ENCODE measurements at places on chromosomes 5 and 9.

DNA sequence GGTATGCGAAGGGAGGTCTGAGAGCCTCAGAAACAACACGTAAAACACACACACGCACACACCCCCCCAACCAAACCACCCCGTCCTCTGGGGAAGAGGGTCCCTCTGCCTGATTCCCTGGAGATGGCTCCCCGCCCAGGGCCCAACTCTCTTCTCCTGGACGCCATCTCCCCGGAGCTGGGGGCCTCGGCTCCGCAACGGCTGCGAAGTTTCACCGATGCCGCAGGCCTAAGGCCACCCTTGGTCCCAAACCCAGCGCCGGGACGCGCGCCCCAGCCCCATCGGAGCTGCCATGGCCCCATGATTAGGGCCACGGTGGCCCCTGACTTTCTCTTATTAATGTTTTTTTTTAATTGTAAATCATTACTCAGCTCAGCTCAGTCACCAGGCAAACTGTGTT, 181.4 kb upstream of the TBCA start:
- DNase-seq, result no peak

- no peak for DNase-seq
These were observed 14.8 kb upstream of the CLPTM1L start for GRCh38 chr5:1359713-1360112.

DNA sequence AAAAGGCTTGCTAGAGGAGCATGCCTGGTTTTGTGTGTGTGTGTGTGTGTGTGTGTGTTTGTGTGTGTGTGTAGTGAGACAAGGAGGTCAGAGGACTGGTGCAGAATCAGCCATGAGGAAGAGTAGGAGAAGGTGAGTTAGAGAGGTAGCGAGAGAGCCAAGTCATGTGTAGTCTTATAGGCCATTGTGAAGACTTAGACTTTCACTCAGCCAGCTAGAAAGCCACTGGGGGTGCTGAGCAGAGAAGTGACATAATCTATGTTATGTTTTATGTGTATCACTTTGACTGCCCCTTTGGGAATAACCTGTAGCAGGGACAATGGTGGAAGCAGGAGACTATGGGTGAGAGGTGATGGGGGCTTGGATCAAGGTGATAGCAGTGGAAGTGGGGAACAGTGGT, 180.5 kb upstream of the CLINT1 start:
- no peak for DNase-seq

GRCh38 chr9:86353655-86354010, 577 bp downstream of the TUT7 start:
- DNase-seq, result no peak

- no peak for DNase-seq
These were observed 81.4 kb upstream of the PIK3R1 start for GRCh38 chr5:68134033-68134668.

DNA sequence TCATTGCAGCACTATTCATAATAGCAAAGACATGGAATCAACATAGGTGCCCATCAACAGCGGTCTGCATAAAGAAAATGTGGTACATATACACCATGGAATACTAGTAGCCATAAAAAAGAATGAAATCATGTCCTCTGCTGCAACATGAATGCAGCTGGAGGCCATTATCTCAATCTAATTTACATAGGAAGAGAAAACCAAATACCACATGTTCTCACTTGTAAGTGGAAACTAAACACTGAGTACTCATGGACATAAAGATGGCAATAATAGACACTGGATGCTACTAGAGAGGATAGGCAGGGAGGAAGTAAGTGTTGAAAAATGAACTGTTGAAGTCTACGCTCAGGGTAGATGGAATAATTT, 203.9 kb upstream of the CDH9 start:
- DNase-seq, result no peak

DNA sequence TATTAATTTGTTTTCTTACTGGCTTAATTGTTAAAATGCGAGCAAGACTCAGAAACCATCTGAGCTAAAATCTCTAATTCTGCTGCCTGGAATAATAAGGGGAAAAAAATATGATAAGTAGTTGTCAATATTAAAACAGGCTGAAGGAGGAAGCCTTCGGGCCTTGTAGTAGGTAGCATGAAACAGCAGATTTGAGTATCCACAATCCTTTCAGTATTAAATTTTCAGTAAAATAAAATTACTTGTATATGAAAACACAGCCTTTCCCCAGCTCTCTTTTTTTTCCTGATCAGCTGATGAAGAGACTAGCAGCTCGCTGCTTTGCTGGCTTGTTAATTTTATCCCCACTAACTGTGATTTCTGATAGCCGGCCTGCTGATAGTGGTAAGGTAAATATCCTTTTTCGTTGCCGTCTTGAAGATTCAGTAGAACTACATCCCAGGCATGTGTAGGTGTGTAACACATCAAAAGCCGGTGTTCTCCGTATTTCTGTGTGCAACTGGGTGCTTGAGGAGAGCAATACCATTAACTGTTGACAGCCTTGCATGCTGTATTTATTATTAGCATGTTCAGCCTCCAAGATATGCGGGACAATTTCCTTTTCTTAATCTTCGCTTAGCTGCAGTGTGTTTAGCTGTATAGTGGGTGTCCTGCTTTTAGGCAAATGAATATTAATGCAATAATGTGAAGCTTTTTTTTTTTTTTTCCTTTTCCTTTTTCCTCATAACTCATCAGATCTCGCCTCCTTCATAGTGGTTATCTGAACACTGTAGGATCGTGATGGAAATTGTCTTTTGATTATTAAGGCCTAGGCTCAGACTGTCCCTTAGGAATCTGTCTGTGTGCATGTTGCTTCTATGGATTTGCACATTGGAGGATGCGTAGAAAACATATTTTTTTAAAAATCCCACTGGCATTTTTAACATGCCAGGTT, 144.6 kb downstream of the SMARCA2 start:
- DNase-seq, result no peak

DNA sequence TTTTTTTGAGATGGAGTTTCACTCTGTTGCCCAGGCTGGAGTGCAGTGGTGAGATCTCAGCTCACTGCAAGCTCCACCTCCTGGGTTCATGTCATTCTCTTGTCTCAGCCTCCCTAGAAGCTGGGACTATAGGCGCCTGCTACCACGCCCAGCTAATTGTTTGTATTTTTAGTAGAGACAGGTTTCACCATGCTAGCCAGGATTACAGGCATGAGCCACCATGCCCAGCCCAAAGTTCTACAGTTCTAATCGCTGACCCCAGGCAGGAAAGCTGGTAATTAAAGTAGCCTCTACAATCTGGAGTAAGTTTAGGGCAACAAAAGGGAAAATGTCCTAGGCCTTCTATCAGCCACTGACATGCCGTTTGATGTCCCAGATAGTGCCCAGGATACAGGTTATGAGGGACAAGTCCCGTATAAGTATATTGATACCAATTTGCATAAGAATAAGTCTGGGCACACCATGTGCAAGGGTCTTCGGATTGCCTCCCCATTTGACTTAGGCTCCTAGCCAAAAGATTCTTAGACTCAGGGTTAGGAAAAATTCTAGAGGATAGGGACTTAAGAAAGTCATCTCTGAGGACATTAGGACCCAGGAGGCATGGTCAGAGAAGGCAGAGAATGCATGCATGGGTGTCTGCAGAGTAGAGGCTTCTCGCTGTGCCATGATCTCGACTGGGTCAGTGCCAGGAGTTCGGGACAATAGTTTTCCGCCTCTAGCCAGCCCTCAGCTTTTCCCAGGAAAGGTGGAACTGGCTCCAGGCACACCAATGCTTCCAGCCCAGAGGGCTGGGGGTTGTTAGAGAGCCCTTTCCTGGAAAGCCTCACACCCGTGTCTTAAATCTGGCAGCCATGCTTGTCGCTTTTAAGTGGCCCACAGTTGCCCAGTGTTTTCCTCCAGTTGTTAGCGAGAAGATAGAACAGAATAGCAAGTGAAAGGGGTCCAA, 1111.1 kb downstream of the TAF11L14 start:
- no peak for DNase-seq

- no peak for DNase-seq
These were observed 8.3 kb upstream of the COMMD10 start for GRCh38 chr5:116076496-116076895.

- no peak for DNase-seq
These were observed 11.9 kb upstream of the OR13C8 start for GRCh38 chr9:104556830-104557634.

DNA sequence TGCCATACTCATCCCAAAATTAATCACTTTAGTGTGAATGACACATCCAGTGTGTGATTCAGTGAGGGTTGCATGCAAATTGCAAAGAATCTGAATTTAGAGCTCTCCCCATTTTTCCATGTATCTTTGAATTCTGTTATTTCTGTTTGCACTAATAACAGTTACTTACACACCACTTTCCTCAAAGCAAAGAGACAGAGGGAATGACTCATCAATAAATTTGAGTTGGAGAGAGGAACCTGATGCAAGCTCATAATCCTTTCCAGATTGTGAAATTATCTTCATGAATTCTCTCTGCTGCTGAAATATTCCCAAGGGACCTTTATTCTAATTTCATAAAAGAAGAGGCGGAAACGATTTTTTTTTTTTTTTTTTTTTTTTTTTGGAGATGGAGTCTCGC, 204.8 kb downstream of the CDH9 start:
- DNase-seq, result no peak

- DNase-seq, result no peak
These were observed 80.7 kb upstream of the TNFAIP8 start for GRCh38 chr5:119275146-119275545.

GRCh38 chr9:128635266-128636023, 21.2 kb downstream of the DYNC2I2 start:
- no peak for DNase-seq

- DNase-seq, result no peak
These were observed 4.5 kb upstream of the OGN start for GRCh38 chr9:92408747-92409478.

GRCh38 chr5:174755106-174755505, 30.7 kb downstream of the MSX2 start:
- DNase-seq, result no peak

- DNase-seq, result no peak
These were observed 5.0 kb upstream of the SPINK1 start for GRCh38 chr5:147836439-147836838.

DNA sequence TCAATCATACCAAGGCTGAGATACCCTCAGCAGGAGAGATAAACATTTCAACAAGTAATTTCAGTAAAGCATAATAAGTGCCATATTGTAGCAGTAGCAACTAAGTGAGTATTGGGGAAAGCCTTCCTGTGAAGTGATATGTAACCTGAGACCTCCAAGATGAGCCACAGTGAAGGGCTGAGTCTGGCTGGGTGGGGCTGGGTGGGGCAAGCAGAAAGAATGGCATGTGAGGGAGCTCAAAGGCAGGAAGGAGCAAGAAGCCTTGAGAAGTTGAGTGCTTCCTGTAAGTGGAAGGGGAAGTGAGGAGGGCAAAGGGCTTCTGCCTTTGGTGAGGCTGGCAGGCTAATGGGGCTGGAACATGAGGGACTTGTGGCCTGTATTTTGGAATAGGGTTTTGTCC, 19.7 kb upstream of the ASTN2 start:
- DNase-seq, result no peak

DNA sequence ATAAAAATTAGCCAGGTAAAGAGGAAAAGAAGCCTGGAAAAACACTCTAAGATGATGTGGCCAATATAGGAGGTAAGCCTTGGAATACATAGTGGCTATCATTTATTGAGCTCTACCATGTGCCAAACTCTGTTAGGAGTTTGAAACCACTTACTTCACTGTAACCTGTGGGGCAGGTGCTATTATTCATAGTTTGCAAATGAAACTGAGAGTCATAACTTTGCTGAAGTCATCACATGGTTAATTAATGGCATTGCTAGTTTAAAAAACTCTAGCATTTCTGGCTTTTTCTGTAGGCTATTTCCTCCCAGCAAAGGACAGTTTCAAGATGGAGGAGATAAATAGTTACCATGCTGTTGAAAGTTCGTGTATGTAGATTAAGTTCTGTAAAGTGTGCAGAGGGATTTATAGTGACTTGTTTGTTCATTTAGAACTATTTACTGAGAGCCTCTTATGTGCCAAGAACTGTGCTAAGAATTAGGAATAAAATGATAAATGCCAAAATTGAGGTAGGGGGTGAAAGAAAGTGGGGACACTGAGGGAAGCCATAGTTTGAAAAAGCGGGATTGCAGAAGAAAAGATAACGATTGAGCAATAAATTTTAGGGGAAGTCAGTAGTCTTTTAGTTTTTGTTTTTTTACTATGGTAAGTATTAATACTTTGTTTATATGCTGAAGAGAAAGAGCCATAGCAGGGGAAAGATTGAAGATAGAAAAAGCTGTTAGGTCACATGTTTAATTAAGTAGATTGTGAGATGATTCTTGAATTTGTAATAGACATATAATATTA, 57.2 kb downstream of the WDR70 start:
- DNase-seq, result no peak

DNA sequence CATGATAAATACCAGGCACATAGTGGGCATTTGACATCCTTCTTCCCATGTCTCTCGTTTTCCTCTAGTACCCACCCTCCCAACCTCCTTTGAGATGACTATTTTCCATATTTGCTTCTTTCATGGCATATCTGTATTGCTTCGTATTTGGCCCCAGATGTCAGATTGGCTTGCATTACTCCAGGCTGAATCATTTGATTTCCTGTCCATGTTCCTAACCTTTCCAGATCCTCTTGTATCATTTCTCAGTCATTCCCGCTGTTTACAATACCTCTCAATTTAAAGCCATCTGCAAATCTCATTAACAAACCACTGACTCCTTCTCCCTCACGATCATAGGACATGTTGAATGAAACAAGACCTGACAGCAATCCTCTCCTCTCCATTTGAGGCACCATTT, 19.9 kb downstream of the MTX3 start:
- DNase-seq, result no peak

DNA sequence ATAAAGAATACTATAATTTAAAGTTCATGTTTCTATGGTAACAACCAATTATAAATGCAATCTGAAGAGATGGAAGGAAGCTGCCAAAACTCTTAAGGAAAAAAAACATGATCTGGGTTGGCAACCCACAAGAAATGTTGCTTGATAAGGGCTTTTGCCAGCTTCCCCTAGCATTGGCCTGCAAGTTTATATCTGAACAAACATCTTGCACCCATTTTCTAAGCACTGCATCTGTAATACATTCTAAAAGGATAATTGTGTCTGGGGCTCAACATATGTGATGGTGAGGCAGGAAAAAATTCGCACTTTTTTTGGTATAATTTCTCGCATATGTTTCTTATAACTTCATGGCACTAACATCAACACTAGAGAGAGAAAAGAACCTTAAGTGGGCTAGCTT, 276.4 kb downstream of the FBXL7 start:
- DNase-seq, result no peak

DNA sequence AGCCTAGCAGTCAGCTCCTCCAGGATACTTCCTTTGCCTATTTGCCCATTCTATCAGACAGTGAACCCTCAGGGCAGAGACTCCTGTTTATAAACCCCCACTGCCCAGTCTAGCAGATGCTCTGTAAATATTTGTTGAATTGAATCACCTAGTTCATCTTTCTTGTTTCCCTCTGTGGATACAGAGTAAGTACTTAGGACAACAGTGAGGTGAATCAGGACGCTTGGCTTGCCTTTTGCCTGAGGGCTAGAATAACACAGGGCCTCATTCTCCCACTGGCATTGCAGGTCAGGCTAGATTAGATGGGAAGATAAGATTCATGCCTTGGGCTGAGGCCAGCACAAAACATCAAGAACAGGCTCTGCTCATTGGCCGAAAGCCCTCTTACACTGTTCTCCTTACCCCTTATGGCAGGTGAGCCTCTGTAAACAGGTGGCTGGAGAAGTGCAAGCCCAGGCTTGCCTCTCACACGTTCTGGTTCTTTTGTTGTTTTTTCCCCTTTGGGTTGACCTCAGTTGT, 22.2 kb downstream of the TNFSF8 start:
- DNase-seq, result no peak
